ENCODE measurements at places on chromosomes 11 and 22.

- DNase-seq, result no peak
Observed at GRCh38 chr11:69377953-69378302, 84.0 kb downstream of the MYEOV start.

DNA sequence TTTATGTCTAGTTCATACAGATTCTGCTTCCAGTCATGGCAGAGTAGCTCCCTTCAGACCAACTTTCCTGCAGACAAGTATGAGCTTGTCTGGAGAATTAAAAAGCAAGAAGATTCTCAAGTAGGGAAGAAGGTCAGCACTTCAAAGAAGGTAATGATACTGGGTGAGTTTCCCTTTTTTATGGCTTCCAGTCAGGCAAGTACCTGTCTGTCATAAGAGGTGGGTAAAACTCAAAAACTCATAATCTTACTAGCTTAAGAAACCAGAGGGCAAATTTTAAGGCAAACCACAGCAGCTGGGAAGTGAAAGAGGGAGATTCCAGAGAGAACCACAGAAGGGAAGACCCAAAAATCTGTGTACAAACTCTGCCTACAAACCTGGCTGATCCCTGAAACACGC, 54.2 kb downstream of the DENND5A start:
- DNase-seq, result no peak

- no peak for DNase-seq
Observed at GRCh38 chr11:132895340-132895739, 637.0 kb downstream of the OPCML start.

GRCh38 chr11:126072801-126073594, 10.3 kb upstream of the CDON start:
- DNase-seq, result no peak

DNA sequence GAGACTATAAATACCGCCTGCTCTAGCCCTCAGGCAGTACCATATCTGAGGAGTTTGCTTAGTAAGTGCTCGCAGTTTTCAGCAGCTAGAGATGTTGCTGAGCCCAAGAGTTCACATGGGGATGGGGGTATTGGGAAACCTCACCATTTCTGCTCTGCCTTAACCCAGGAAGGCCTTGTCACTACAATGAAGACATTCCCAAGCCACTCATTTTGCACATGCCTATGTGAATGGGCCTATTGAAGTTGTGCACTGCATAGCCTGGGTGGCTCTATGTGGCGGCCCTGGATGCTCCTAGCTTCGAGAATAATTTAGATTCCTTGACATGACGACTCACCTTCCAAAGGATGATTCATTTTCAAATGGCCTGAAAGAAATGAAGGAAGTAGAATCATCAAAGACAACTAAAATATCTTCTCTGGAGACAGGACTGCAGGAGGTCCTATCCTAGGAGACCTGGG, 163.4 kb downstream of the ADAMTS15 start:
- DNase-seq, result no peak

DNA sequence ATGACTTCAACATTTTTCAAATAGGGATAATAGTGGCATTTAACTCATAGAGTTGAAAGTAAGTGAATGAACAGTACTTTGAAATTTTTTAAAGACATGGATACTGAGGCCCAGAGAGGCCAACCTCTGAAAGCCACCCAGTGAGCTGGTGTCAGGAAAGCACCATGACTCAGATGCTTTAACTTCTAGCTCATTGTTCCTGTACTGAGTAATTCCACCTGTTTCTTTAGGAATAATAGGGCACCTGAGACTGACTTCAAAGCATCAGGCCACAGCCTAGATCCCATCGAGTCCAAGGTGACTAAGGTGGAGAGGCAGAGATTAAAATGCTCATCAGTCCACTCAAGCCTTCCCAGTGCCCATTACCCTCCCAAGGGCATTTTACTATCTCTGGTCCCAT, 491.8 kb upstream of the TENM4 start:
- DNase-seq, result no peak

GRCh38 chr22:42969348-42969975, 45.5 kb downstream of the PACSIN2 start:
- no peak for DNase-seq

GRCh38 chr11:62555464-62556107, 9.0 kb upstream of the AHNAK start:
- DNase-seq, result no peak

DNA sequence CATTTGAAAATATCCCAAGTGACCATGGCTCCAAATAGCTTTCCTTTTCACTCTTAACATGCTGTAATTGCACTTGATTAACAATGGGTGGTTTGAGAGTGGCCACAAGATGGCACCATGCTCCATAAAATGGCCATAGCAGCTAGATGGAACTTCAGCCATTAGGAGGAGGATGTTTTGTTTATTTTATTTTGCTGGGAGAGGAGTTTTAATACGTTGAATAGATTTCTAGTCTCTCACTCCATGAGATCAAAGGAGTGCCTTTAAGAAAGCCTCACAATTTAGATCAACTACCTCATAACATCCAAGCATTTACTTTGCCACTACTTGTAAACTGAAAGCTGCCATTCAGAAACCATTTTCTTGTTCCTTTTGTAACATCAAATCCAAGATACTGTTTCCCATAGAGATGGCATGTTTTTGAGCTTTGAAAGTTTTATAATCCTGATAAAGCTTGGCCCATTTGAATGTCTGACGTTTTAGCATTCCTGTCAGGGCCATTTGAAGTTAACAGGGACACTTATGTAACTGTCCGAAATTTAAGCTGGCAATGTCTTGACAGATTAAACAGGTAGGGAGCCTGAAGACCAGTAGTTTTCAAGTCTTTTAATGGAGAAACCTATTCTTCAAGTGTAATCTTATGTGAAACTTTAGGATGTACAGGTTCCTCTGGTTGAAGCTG, 4.7 kb downstream of the FEN1 start:
- no peak for DNase-seq

DNA sequence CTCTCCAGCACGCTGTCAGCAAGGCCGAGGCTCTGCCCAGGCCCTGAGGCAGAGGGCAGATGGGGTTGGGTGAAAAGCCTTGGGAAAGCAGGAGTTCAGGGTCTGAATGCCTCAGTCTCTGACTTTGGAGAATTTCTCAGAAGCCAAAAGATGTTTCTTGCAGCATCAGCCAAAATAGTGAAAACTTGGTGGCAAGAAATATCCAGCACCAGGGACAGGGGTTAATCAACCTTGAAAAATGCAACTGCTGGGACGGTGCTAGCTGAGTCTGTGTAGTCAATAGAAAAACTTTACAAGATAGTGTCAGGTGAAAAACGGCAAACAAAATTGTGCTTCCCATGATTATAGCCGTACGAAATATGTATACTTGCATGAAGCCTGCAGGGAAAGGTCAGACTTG, 1.4 kb upstream of the ABCC8 start:
- DNase-seq, result no peak

GRCh38 chr11:79274636-79275331, 166.0 kb downstream of the TENM4 start:
- no peak for DNase-seq

GRCh38 chr22:19755145-19755710, 5.3 kb upstream of the TBX1 start:
- no peak for DNase-seq

- DNase-seq, result no peak
Observed at GRCh38 chr22:48238966-48239365, 1476.5 kb downstream of the TBC1D22A start.

- DNase-seq, result no peak
Observed at GRCh38 chr22:42688241-42689211, 32.1 kb downstream of the A4GALT start.

DNA sequence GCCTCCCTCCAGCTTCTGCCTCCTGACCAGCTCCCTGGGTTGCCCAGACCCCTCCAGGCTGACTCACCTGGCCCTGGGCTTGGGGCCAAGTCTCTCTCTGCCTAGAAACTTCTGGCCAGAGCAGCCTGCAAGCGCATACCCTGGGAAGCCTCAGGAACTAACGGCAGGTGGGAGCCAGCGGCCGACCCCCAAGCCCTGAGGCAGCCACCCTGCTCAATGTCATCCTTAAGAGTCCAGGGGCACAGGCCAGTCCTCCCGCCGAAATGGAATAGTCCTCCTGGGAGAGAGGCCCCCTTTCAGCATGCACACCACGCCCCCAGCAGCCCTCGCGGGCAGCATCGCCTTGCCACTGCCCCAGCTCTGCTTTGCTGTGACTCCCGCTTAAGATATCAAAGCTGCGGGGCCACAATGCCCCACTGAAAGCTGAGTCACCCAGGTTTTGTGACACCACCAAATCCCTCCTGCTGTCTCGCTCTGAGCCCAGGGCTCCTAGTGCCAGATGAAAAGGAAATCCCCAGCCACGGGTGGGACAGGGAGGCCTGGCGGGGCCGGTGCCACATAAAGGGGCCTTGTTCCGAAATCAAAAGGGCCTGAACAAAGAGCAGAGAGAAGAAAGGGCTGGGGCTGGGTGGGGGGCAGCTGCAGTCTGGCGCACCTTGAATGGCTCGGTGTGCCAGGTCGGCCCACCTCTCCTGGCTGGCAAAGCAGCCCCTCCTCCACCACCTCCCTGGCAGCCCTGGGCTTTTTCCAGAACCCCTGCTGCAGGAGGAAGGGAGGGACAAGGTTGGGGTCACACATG, 21.4 kb upstream of the FGF3 start:
- DNase-seq, result no peak

- DNase-seq, result no peak
Observed at GRCh38 chr11:64157631-64158394, 8.1 kb downstream of the MACROD1 start.

GRCh38 chr22:49954991-49955580, 5.5 kb upstream of the PIM3 start:
- DNase-seq, result no peak

GRCh38 chr22:20008221-20008995, 8.2 kb downstream of the ARVCF start:
- no peak for DNase-seq

GRCh38 chr22:23000657-23001347, 69.5 kb upstream of the GNAZ start:
- DNase-seq, result no peak

DNA sequence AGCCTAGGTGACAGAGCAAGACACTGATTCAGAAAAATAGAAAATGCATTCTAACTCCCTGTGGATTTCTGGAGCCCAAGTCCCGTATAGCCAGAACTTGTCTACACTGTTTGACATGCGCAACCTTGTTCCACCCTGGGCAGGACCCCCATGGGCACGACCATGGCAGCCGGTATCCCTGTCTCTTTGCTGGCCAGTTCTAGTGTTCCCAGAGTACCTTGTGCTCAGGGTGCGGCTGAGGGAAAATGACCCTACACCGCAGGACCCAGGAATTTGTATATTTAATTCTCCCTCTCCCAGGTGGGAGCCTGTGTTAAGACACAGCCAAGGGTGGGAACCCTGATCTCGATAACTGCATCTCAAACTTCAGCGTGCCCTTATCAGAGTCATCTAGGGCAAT, 36.7 kb upstream of the RIC3 start:
- no peak for DNase-seq

- no peak for DNase-seq
Observed at GRCh38 chr11:35363246-35363801, 56.0 kb downstream of the SLC1A2 start.

GRCh38 chr11:111462329-111462728, 49.9 kb downstream of the BTG4 start:
- DNase-seq, result no peak

GRCh38 chr11:68340784-68341556, 28.6 kb downstream of the LRP5 start:
- DNase-seq, result no peak

- no peak for DNase-seq
Observed at GRCh38 chr11:19326499-19326898, 85.8 kb upstream of the E2F8 start.

- no peak for DNase-seq
Observed at GRCh38 chr11:107043242-107044006, 25.1 kb upstream of the GUCY1A2 start.

DNA sequence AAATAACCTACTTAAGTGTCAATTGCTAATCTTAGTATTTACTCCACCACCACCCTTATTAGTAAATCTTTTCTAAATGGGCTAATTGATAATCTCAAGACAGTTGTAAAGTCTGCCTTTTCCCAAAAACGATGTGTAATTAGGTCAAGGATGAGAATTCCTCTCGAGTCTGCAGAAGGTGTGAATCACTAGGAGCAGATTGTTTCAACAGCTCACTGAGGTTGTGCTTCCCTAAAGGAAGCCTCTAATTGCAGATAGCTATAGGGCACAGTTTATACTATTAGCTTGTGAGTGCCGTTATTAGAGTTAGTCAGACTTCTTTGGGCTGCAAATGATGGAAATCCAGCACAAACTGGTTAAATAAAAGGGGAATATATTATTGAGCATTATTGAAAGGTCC, 84.9 kb downstream of the C11orf91 start:
- DNase-seq, result no peak

GRCh38 chr11:64814712-64815187, 4.4 kb upstream of the MEN1 start:
- DNase-seq, result no peak

- DNase-seq, result no peak
Observed at GRCh38 chr11:29527391-29527936, 489.4 kb downstream of the KCNA4 start.

DNA sequence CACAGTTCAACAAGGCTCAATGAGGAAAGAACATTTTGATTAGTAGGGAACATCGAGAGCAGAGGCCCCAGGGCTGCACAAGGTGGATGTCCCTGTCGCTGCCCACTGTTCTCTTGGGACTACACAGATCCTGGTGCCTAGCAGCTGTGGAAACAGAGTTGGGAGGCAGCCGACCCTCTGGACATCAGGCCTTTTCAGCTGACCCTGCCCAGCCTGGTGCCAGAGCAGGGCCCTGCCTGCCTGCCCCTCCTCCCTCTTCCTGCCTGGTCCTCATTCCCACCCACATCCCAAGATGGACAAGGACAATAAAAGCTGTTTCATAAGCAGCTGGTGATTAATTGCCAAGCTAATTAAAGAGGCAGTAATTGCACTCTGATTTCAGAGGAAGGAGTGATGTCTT, 60.7 kb downstream of the NFAM1 start:
- DNase-seq, result no peak

DNA sequence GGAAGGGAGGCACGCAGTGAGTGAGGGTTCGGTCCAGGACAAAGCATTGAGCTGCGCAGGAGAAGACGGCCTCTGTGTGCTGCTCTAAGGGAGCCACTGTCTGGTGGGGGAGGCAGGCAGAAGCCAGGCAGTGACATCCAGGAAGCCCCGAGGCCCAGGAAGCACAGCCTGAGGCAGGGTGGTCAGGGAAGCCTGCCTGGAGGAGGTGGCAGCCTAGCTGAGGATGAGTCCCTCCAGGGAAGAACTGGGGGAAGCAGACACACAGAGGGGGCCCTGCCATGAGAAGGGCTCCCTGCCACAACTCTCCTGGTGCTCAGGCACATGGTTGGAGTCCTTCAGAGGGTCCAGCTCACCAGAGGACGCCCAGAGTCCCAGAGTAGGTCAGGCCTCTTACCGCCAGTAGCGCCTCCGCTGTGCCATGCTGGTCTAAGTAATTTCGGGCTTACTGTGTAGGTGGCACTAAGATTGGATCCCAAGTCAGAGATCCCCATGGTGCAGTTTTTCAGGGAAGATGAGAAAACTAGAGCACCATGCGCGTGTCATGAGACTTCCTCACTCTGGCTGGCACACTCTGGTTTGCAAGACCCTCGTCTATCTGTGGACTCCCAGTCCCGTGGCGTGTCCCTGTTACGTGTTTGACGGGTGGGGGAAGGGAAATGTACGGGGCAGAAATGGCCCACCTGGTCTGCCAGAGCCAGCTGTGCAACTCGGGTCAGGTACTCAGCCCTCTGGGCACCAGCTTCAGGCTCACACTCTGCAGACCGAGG, 887.2 kb downstream of the BRD1 start:
- no peak for DNase-seq

GRCh38 chr22:17140022-17140421, 18.9 kb upstream of the TMEM121B start:
- DNase-seq, result no peak

GRCh38 chr22:31879585-31879984, 64.8 kb upstream of the YWHAH start:
- DNase-seq, result no peak
